ENCODE measurements at places on chromosomes 6 and 20.

GRCh38 chr20:3350422-3350821 is 57.0 kb downstream of the DNAAF9 start:
- DNase-seq, result no peak

- DNase-seq, result no peak
These were observed 60.4 kb downstream of the SRC start for GRCh38 chr20:37406010-37406998.

- no peak for DNase-seq
These were observed 2.6 kb downstream of the SYS1 start for GRCh38 chr20:45365444-45365970.

- no peak for DNase-seq
These were observed 259.6 kb downstream of the TBC1D7 start for GRCh38 chr6:13068586-13069210.

- no peak for DNase-seq
These were observed 24.9 kb upstream of the EDN1 start for GRCh38 chr6:12265296-12265695.

GRCh38 chr20:46255440-46256104 is 52.7 kb downstream of the CDH22 start:
- DNase-seq, result no peak

DNA sequence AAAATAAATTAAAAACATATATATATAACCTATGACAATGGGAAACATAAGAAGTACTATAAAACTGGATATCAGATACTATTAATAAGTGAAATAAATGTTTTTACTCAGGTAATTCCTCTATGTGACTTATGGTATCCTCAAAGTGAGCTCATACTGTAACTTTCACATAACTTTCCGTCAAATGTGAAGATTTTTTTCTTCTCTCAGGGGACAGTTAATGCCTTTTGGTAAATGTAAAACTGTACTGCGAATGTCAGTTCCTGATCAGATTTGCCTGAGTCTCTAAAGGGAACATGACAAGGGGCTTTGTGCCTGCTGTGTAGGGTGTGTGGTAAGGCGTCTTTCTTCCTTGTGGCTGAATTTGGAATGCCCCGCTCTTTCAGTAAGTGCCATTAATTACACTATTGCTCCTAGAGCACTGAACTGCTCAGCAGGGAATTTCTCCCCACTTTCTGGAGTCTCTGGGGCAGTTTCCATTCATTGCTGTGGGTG is 271.8 kb downstream of the PRL start:
- DNase-seq, result no peak

- no peak for DNase-seq
These were observed 37.6 kb downstream of the RRBP1 start for GRCh38 chr20:17644451-17644850.

GRCh38 chr6:50653253-50653652 is 60.1 kb upstream of the TFAP2D start:
- DNase-seq, result no peak

Data from stimulated activated CD8-positive, alpha-beta memory T cell treated with anti-CD3 and anti-CD28 coated beads, Interleukin-7, amount 100 ng/mL, for 1 hour (primary cell).